NCI-H510A (cell line): ENCODE measurements at places on chromosomes 5 and 9.

DNA sequence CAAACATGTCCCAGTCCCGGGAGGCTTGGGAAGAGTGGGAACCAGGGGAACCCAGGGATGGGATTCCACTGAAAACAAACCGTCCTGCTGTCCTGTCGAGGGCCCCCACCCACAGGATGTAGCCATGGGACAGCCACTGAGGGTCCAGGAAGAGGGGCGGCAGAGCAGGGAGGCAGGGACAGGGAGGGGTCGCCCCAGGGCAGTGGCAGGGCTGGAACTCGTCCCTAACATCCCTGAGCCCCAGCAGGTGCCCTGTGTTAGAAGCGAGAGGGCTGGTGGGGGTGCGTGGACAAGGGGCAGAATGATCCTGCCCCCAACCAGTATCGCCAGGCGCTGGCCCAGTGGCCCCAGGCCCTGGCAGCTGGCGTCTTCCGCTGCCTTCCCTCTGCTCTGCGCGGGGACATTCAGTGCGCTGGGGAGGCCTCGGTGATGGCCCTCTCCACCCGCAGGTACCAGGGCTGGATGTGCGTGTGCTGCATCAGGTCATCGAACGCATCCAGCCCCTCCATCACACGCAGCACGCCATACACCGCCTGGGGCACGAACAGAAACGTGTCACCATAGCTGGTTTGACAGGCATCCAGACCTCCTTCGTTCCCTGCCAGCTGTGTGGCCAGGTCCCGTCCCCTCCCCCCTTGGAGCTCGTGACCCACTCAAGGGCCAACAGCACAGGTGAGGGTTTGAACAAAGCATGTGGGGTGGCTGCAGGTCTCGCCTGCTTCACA, 6.6 kb downstream of the PTGES2 start:
- DNase-seq = no peak

- DNase-seq = no peak
These were observed 21.9 kb downstream of the DRD1 start for GRCh38 chr5:175422058-175422457.

DNA sequence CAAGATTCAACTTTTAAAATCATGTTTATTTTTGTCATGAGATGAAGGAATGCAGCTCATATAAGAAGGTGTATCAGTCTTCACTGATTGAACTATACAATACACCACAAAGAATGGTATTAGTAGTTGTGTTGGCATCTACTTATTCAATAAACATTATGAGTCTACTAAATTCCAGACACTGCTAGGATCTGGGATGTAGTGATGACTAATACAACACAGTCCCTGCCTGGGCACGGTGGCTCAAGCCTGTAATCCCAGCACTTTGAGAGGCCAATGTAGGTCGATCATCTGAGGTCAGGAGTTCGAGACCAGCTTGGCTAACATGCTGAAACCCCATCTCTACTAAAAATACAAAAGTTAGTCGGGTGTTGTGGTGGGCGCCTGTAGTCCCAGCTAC, 171.4 kb upstream of the NFIB start:
- DNase-seq = no peak

DNA sequence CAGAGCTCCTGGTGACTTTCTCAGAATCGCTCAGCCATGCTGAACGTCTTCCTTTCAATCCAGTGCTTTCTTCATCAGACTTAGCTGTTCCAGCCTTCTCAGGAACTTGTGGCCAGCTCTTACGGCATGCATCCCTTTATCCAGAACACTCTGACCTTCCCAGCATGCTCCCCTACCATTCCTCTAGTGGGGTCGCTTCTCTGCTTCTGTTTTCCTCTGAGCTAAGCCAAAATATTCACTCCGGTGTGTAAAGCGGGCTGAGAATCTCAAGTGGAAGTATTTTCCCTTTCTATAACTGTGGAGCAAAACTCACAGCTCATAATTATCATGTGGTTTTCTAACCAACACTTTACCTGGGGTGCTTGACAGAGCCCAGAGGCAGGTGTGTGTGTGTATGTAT, 6.2 kb downstream of the DCANP1 start:
- DNase-seq = no peak

DNA sequence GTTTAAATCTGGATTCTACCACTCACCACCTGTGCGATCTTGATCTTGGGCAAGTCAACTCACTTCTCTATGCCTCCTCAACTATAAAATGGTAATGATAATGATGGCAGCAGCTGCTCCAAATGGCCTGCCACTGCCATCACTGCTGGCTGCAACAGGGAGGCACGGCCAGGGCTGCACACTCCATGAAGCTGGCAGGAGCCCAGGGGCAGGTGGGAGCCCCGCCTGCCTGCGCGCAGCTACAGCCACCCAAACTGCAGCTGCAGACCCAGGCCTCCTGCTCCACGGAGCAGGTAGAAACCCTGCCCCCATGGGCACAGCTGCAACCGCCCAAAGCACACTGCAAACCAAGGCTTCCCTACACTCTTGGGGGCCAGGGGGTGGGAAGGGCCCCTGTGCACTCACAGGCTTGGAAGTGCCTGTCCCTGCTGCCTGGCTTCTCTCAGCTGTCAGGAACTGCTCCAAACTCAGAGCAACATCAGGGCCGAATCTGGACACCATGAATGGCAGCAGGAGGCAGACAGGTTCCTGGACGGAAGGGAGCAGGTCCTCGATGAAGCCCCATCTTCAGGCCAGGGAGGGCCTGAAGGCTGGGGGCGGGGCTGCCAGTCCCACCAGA, 57.6 kb downstream of the PRELID2 start:
- DNase-seq = no peak

DNA sequence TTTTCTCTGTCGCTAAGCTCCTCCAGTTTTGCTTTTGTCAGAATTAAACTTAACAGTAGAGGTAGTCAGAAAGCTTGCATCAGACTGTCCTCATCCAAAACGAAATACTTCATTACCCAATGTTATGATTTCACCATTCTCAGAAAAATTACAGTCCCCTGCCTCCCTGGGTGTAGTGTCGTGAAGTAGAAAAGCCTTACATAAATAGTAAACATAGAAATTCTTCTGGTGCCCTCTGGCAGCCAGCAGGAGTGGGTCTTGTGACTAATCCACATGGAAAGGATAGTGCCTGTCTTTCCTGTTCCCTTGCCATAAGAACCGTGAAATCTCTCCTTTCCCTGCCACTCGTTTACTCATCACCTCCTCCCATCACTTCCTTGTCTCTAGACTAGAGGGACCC, 230.6 kb downstream of the GNA14 start:
- DNase-seq = no peak

DNA sequence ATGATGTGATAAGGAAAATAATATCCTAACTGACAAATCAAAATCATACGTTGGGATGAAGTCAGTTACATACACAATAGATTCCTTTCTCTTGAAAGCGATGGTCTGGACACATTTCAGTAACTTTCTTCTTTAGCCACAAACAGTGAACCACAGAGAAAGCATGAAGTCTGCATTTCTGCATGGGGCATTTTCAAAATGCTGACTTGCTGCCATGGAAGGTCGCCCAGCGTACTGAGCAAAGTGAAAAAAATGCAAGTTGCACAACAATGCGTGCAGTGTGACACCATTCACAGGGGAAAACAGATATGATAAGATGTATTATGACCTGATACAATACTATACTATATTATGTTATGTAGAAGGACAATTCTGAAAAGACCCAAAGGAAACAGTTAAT, 146.3 kb downstream of the SNX18 start:
- DNase-seq = no peak

DNA sequence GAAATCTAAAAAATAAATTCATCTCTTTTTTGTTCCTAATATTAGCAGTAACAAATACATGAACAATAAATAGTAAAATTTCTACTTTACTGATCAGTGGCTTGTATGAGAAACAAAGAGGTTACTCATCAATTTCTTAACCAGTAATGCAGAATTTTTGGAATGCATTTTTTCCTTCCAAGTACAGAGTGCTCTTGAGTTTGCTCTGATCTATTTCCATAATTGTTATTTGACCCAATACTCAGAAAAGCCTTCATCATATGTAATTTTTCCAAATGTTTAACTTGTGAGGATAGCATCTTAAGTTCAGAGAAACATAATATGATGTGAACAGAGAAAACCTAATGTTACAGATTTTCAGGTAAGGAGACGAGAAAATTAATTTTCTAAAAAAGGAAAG, 47.3 kb downstream of the FBN2 start:
- no peak for DNase-seq

- peak; percentile 57 for DNase-seq
These were observed 22.8 kb downstream of the PTCH1 start for GRCh38 chr9:95494022-95494415.

- no peak for DNase-seq
These were observed 44.3 kb downstream of the HMCN2 start for GRCh38 chr9:130309689-130310455.

GRCh38 chr5:177303925-177304391, 359 bp downstream of the PRELID1 start:
- no peak for DNase-seq

- DNase-seq = no peak
These were observed 58.1 kb downstream of the EBF1 start for GRCh38 chr5:159041444-159042198.

DNA sequence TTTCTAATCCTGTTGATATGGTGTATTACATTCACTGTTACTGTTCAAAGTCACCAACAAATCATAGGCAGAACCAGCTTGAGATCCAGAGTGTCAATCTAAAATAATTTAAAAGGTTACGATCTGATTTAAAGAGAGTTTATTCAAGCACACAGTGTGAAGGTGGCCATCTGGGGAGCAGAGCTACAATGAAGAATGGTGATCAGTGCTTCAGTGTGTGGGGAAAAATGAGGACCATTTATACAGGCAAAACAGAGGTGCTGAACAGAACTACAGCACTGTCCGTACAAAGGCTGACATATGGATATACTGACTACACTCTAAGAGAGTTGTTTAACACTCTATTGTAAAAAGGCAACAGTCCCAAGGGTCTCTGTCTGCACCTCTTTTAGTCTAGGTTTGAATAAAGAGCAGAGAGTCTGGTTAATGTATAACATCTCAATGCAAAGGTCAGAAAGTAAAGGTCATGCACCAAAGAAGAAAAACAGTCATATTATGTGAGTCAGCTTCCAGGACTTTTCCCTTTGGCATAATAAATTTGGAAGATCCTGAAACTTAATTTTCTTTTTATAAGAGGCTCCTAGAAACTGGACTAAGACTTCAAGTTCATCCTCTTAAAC, 29.7 kb upstream of the TDRD7 start:
- DNase-seq = no peak

- DNase-seq = no peak
These were observed 14.9 kb downstream of the FOXI1 start for GRCh38 chr5:170120576-170120975.

- no peak for DNase-seq
These were observed 393.9 kb upstream of the C9orf72 start for GRCh38 chr9:27967210-27967609.

DNA sequence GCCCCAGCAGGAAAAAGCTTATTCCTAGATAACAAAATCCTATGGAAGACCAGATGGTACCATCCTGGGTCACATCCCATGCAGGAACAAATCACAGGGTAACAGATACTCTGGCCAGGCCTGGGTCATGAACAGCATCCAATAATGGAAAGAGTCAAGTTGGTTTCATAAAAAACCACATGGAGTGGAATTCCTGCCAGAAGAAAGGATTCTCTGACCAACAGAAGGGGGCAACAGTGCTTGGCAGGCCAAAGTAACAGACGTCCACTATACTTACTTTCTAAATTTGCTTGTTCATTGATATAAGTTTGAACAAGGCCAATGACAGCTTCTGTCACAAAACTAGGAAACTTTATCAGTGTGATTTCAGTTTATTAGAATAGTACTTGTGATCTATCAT, 273.5 kb downstream of the ARRDC3 start:
- no peak for DNase-seq

DNA sequence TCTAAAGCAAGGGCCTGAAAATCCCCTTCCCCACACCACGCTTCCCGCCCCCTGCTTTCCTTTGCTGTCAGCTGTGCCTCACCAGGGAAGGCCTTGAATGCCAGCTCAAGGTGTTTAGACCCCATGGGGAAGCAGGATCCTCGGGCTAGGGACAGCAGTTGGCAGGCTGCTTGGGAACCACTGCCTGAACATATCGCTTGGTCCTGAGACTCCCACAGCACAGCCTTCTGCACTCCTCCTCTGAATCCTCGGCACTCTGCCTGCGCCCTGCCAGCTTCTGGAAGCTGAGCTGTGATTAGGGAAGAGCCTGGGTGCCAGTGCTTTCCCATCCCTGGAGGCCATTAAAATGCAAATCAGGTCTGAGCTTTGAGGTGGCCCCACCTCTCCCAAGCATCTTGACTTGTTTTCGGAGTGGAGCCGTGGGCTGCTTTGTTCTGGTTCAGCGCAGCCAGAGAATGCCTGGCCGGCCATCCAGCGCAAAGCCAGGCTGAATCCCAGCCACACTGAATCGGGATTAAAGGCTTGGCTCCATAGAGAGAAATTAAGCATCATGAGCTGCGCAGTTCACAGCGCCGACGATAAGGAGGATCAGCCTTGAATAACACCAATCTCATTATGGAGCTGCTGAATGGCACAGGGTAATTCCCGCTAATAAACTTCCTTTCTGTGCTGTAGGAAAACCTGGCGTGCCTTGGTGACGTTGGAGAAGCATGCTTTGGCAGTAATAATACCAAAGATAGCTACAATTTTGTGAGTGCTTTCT, 40.0 kb downstream of the AMBP start:
- DNase-seq = no peak
